ENCODE measurements at places on chromosomes 3 and 15. TPM values are rescaled to one million over a fixed set of nuclear protein-coding genes. Genes with fewer than 3 reads are reported as not detected.

- no peak for DNase-seq
Observed at GRCh38 chr15:81400640-81401236, 26.7 kb upstream of the TMC3 start.

Gene RASGRF1
- 0.18 TPM for total RNA-seq

Gene AHSG
- total RNA-seq = not detected

- DNase-seq = no peak
Observed at GRCh38 chr3:8470801-8471200, 30.8 kb upstream of the LMCD1 start.

Gene TGFBR2
- 43.0 TPM for total RNA-seq

Gene CXCR6
- 0.67 TPM for total RNA-seq

DNA sequence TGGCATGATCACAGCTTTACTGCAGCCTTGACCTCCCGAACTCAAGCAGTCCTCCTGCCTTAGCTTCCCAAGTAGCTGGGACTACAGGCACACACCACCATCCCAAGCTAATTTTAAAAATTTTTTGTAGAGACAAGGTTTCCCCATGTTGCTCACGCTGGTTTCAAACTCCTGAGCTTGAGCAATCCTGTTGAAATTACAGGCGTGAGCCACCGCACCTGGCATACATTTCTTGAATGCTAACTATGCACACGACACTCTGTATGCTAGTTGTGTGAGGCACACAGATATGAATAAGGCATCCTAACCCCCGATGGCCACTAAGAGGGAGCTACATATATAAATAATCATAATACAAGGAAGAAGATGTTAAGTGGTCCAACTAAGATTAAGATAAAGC, 64.9 kb downstream of the CDC25A start:
- DNase-seq = no peak

DNA sequence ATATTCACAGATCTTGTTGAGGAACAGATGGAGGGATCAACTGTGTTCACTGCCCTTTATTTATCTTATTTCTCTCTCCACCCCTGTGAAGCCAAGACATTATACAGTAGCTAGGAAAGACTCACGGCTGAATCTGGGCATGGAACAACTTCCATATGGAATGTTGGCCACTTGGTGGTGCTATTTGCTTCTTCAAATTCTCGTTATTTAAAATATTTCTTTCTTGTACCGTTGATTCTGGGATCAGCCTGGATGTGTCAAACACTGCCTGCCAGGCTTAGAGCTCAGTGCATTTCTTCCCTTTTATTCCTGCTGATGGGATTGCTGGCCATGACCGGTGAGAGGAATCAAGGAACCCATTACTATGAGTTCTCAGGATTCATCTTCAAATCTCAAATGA, 17.5 kb upstream of the GASK1A start:
- no peak for DNase-seq

Gene RASL12
- 9.2 TPM for total RNA-seq

DNA sequence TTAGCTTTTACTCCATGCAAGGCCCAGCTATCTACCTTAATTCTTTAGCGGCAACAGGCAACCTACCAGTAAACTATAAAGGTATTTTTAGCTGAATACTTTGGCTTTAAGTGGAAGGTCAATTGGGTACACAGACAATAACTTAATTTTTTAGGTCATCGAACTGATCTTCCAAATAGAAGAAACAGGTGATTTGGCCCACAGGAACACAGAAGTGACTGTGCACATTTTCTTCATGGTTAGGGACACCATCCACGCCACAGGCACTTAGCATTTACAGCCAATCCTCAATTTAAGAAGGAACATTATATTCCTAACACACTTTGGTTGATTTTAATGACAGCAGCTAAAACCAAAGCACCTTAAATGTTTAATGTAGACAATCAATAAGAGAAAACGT, 1.9 kb downstream of the ARPP19 start:
- no peak for DNase-seq

DNA sequence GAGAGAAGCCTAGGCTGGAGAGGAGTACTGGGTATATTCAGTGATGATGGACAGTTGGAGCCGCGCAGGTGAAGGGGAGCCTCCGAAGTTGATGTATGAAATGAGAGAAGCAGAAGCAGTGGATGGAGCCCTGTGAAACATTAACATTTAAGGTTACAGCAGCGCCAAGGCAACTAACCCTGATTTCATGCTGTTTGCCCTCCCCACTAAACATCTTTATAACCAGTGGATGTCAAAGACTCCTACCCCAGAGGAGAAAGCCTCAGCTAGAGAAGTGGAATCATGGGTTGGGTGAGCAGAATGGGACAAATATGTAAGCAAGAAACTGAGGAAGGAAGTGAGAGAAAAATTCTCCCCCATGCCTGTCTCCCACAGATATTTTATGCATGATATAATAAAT, 92.0 kb upstream of the NMNAT3 start:
- no peak for DNase-seq

Measured in left colon (tissue), 2 donors.